ENCODE measurements at places on chromosomes 1 and 21. TPM values are rescaled to one million over a fixed set of nuclear protein-coding genes. Genes with fewer than 3 reads are reported as not detected.

DNA sequence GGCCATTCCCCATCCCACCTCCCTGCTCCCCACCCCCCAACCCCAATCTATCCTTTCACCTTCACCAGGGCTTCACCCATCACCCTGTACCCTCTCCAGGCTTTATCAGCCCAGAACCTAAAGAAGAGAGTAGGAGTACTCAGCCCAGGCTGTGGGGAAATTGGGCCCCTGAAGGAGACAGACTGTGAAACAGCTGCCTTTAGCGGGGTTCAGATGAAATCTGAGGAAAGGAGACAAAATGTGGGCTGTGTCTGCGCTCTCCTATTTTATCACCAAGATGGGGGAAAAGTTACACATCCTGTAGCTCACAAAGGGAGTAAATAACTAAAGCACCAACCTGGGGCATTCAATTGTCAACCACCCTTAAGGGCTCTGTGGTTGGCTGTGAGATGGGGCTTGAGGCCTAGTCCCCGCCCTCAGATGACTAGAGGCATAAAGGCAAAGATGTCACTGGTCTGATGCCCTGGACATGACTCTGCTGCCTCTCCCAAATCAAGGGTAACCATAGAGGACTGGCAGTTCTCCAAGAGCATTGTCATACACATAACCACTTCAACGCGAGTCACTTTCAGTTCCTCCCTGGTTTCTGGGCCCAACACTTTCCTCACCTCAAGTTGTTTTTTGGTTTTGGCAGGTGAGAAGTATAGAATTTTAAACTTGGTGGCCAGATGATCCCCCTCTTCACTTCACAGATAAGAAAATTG, 30.0 kb downstream of the SLC27A3 start:
- DNase-seq: peak; percentile 72

DNA sequence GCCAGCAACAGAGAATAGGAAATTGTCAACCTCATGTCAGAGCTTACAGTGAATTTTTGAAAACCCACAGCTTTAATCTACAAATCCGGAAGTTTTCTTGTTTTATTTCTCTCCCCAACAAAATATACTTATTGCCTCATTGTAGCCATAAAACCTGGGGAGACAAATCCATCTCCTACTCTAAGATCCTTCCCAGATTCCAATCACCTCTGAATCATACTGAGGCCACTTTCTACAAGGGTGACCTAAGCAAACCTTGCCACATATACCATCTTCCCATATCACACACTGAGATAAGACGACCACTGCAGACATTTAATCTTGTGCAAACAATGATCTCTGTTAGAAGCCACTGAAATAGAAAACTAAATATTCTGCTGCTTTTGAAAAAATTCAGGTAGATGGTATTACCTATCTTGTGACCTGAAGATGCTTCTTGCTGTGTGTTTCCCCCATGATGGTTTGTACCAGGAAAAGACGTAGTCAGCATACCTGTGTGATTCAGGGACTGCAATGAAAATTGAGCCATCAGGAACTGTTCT, 171.5 kb upstream of the DUSP10 start:
- no peak for DNase-seq

DNA sequence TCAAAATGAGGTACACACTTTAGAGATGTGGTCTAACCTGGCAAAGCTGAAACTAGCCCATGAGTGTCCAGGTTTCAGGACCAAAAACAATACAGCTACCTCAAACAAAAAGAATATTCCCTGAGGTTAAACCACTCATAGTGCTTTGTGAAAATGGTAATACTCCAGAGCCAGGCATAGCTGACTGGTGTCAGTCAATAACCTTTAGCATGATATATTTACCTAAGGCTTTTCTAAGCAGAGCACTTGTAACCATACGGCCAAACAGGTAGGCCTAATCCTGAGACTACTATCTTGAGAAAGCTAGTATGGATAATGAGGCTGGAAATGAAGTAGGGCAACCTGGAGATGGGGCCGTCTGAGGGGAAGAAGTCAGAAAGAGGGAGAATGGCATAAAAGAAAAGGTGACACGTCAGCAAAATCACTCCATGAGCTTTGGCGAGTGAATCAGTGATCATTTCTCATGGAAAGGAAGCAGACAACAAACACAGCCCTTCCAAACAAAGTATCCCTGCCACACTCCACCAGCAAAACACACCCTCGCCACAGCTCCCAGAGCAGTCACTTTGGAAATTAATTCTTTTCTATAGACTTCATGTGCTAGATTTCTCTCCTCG, 1.7 kb upstream of the LRRC52 start:
- no peak for DNase-seq

GRCh38 chr1:236875975-236876374, 80.9 kb downstream of the MTR start:
- DNase-seq: no peak

GRCh38 chr1:224733027-224733911, 117.2 kb downstream of the CNIH3 start:
- no peak for DNase-seq

- no peak for DNase-seq
Measured at GRCh38 chr1:84884671-84885389, 8.2 kb downstream of the LPAR3 start.

DNA sequence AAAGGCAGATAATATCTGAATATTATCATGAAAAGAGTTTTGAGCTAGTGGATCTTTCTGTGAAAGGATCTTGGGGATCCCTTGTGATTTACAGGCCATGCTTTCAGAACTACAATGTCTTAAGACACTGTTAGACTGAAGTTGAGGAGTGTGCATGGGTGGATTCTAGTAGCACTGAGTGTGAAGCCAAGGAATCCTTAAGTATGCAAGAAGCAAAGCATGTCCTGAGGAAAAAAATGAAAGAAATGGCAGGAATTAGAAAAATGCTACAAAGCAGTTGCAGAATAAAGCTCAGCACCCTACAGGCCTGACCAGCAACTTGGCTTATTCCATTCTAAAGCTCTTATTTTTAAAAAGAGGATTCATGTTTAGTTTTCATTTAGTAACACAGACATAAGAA, 11.9 kb downstream of the STX6 start:
- no peak for DNase-seq

- DNase-seq: no peak
Measured at GRCh38 chr1:222251847-222252246, 296.1 kb downstream of the HHIPL2 start.

The MRPL24 gene
- 12.5 TPM for total RNA-seq

The CD247 gene
- total RNA-seq: 327 TPM

- DNase-seq: no peak
Measured at GRCh38 chr1:207223162-207223561, 98.3 kb upstream of the CD55 start.

The SELL gene
- 80.7 TPM for total RNA-seq

DNA sequence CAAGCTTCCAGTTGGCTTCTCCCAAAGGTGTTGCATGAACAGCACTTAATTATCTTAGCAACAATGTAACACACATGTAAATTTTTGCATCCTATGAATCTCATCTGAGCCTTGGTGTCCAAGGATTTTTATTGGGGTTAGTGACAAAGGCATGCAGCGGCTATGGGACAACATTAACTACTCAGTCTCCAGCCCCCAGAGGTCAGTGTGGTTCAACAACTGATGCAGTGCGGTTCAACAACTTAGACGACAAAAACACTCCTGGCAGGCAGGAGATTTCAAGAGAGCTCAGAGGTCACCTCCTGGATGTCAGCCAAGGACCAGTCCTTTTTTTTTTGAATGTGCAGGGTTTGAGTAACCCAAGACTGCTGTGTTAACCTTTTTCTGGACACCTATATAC, 77.5 kb upstream of the HMCN1 start:
- no peak for DNase-seq

The SIM2 gene
- not detected for total RNA-seq

The SFN gene
- total RNA-seq: 1.1 TPM

DNA sequence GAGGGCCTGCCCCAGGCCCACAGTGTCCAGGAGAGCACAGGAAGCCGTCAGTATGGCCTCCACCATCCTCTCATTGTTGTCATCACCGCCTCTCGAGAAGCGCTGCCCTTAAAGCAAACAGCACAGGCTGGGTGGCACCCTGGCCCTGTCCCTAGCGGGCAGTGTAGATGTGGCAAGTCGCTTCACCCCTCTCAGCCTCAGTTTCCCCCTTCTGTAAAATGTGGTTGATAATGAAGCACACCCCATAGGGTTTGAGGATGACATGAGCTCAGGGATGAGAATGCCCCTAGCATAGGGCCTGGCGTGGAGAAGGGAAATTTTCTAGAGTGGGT, 13.4 kb downstream of the PLA2G2F start:
- DNase-seq: no peak

The ZNF683 gene
- 8.4 TPM for total RNA-seq

- DNase-seq: no peak
Measured at GRCh38 chr1:111886741-111887140, 102.7 kb downstream of the KCND3 start.

GRCh38 chr1:225651376-225651871, 1.5 kb downstream of the ENAH start:
- DNase-seq: no peak

DNA sequence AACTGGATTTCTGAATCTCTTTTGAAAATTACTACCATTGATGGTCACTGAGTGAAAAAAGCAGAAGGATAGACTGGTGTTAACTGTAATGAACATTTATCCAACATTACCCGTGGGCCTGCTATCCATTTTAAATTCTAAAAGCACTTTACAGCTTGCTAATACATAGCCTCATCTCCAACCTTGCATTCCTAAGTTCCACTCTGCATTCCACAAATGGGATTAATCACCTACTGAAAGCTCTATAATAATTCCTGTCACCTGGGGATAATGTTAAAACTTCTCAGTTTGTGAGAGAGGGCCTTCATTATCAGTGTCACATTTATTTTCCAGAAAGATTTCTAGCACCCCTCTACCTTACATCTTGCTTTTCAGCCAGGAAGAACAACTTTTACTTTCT, 38.2 kb downstream of the PTPRC start:
- no peak for DNase-seq

DNA sequence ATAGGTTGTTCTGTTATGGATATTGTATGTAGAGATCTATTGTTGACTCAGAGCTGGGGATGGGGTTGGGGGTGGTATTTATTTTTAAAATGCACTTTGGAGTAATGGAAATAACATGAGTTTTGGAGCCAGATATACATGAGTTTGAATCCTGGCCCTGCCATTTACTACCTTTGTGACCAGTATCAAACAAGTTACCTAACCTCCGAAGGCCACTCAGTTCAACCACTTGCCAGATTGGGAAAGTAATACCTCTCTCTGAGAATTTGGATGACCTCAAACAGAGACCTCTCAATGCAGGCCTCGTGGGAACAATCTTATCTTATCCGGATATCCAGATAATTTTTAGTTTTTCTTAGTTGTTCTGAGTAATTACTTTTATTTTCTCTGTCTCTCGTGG, 181.0 kb downstream of the FGGY start:
- no peak for DNase-seq

GRCh38 chr21:26072666-26073615, 97.6 kb downstream of the APP start:
- DNase-seq: no peak

- DNase-seq: no peak
Measured at GRCh38 chr1:113538225-113538624, 147.9 kb downstream of the MAGI3 start.

- DNase-seq: no peak
Measured at GRCh38 chr1:53678046-53678445, 60.9 kb downstream of the GLIS1 start.

DNA sequence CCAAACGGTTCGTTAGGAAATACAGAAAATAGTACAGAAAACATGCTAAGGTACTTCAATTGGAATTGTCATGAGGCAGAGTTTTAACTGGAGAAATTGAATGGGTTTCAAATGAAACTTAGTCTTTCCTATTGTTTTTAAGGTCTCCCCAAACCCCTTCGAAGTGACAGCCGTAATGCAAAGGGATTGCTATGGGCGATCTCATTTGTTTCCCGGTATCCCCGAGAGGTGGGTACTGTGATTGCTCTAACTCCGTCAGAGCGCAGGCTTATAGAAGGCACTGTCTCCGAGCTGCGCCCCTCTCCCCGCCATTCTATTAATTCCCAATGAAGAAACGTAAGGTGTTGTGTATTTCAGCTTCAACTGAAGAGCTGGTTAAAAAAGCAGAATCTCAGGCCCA, 22.0 kb upstream of the RNF187 start:
- DNase-seq: no peak

The NMNAT2 gene
- not detected for total RNA-seq

DNA sequence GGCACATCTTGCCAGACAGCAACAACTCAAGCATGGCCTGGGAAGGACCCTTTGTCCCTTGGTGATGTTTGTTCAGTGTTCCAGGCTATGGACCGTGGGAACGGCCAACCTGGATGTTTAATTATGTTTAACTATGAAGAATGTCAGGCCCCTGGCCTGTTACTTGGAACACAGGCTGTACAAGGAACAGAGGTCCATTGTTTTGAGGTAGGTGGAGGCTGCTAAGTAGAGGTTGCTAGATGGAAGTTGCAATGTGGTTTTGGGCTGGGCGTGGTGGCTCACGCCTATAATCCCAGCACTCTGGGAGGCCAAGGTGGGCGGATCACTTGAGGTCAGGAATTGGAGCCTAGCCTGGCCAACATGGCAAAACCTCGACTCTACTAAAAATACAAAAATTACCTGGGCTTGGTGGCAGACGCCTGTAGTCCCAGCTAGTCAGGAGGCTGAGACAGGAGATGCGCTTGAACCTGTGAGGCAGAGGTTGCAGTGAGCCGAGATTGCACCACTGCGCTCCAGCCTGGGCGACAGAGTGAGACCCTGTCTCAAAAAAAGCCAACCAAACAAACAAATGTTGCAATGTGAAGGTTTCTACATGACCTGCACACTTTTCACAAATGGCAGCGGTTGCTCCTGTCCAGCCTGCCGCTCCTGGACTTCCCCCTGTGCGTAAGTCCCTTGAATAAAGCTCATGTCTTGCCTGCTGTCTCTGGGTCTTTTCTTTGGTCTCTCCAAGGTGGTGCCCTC, 2.5 kb upstream of the LEFTY1 start:
- no peak for DNase-seq
